ENCODE measurements at places on chromosomes 5 and 9.

GRCh38 chr5:18961234-18961633 is 1026.8 kb downstream of the CDH18 start:
- DNase-seq = no peak

DNA sequence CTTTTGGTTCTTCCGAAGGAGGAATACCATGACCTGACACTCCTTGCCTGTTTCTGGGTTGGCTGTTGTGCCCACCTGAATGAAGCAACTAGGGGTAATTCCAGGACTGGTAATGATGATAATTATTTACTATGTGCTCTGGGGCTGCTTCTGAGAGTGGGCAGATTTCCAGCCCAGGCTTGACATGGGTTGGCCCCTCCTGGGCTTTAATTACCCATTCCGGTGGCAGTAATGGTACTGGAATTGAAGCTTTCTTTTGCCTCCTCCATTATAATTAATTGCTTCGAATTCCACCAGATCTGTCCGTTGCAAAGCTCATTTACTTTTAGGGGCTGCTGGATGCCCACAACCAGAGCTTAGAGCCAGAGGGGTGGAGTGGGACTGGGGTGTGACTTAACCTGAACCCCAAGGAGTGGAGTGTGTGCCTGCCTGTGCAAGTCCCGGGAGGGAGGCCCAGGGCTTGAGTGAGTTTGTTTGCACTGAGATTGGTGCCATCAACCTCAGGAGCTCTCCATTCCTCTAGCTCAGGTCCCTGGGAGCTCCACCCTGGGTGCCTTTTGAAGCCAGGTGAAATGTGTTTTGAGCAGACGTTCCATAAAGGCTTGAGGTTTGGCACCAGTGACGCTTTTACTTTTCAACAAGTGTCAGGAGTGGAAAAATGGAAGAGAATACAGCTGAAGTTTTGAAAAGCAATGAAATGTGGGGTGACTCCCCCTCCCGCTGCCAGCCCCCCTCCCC is 214.6 kb downstream of the PDZD2 start:
- no peak for DNase-seq

DNA sequence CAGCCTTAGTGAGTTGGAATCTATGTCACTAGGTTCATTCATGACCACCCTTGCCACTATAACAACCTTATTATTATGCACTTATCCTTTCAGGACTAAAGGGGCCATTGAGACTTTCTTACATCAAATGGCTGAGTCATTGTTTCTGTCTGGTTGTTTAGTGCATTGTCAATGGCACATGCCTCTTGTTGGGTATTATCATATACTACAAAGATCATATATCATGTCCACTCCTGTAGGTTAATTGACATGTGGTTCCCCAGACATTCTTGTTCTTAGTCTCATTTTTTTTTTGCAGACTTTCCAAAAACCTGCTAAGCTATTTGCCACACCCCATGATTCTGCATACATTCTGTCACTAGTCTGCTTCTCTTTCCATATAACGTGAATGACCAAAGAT is 66.7 kb upstream of the PRDM9 start:
- DNase-seq = no peak

- peak; percentile 49 for DNase-seq
Observed at GRCh38 chr9:124126648-124127646, 115.4 kb downstream of the LHX2 start.

GRCh38 chr5:143372187-143372829 is 31.2 kb downstream of the NR3C1 start:
- DNase-seq = peak; percentile 68

GRCh38 chr5:8340739-8341344 is 471.9 kb downstream of the MTRR start:
- no peak for DNase-seq

DNA sequence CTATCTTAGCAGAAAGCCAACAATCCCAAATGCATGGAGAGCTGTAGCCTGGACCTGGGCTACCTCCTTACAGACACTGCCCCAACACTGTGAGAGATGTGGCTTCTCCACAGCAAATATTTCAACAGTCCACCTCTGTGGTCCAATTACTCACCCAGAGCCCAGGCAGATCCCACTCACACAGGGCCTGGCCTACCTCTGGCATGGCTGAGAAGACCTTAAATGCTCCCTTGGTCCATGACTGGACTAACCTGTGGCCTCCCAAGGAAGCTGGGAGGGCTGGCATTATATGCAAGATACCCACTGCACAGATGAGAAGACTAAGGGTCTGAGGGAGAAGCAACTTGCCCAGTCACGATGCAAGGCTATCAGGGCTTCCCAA is 22.8 kb upstream of the SLC25A51 start:
- DNase-seq = peak; percentile 63

DNA sequence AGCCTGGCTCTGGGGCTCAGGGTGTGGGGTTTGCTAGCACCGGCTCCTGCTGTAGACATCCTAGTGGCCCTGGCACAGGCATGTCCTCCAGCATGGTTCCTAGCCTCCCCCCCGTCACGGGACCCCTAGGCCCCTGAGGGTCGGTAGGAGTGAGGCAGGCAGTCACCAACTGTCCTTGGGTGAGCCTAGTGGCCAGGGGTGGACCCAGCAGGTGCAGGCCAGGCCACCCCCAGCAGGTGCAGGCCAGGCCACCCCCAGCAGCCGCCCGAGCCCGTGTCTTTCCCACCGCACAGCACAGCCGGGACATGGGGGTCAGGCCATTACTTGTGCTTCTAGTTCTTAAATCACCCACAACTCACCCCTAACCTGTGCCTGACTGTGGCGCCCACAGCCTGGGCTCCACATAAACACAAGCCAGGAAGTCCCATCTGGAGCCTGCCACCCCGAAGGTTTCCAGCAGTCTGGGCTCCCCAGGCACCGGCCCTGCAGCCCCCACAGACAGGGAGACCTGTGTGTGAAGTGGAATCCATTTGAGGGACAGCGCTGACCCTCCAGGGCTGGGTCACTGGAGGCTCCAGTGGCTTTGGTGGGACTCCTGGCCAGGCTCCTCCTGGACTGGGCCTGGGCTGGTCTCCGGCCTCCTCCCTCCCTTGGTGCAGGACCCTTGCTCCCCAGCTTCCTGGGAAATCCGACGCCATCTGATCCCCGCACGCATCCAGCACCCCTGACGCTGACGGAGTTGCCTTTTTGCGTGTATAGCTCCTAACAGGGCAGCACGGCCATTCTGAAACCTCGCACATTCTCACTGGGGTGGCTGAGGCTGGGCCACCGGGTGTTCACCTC is 114.1 kb upstream of the LPCAT1 start:
- DNase-seq = no peak

- DNase-seq = peak; percentile 4
Observed at GRCh38 chr9:137793196-137793841, 84.3 kb upstream of the CACNA1B start.

- DNase-seq = no peak
Observed at GRCh38 chr9:114553202-114553601, 34.4 kb upstream of the ATP6V1G1 start.

GRCh38 chr9:5425006-5425628 is 12.6 kb downstream of the PLGRKT start:
- DNase-seq = peak; percentile 52

DNA sequence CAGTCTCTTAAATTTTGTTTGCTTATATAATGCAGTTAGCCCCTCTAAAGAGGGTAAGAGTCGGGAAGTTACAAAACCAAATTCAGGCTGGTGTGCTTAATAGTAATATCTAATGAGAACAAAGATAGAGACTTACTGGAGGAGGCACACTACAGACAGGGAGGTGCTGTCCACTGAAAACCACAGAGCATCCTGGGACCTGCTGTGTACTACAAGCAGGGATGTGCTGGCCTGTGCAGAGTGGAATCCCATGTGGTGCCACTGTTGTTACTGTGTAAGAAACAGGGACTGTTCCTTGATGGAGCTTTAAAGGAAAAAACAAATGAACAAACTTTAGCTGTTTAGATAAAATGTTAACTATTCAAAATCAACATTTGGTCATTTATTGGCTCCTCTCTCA is 42.4 kb downstream of the RNF38 start:
- DNase-seq = no peak

GRCh38 chr5:137890845-137891244 is 1.6 kb downstream of the PKD2L2 start:
- no peak for DNase-seq

GRCh38 chr5:2685651-2686272 is 65.7 kb downstream of the IRX2 start:
- no peak for DNase-seq

GRCh38 chr5:153439130-153439529 is 51.3 kb upstream of the GRIA1 start:
- DNase-seq = no peak

DNA sequence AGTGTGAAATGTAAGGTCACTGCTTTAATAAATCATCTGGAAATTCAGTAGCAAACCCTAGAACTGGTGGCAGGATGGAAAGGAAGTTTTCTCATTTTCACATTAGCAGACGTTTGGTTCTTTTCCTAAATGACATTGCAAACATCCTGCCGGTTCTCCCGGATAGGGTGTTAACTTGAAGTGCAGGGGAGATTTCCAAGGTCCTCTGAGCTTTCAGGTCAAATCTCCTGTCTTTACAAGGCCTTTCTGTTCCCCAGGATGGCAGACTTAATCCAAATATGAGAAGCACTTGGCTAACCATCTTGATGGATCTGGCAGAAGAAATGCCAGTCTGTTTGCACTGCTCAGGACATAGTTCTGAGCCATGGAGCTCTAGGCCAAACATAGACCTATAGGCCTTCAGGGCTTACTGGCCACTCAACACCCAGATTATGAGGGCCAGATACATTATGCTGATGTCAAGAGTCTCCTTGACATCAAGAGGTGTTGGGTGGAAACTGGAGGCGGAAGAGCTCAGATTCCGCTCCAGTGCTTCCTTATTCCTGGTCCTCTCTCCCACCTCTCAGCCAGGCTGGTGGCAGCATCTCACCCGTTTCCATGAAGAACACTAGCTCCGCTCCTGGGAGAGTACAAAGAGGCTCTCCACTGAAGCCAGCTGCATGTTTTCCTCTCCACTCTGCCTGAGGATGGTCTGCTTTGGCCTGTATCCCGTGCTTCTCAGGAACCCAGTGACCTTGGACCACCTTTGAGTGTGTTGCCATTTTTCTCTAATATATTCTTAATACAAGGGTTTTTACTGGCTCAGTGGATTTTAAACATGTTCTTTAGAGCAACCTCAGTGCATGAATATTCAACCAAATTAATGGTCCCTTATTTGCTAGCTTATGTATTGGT is 61.0 kb downstream of the RALGPS1 start:
- no peak for DNase-seq

- no peak for DNase-seq
Observed at GRCh38 chr9:114616684-114617520, 5.8 kb downstream of the TMEM268 start.

DNA sequence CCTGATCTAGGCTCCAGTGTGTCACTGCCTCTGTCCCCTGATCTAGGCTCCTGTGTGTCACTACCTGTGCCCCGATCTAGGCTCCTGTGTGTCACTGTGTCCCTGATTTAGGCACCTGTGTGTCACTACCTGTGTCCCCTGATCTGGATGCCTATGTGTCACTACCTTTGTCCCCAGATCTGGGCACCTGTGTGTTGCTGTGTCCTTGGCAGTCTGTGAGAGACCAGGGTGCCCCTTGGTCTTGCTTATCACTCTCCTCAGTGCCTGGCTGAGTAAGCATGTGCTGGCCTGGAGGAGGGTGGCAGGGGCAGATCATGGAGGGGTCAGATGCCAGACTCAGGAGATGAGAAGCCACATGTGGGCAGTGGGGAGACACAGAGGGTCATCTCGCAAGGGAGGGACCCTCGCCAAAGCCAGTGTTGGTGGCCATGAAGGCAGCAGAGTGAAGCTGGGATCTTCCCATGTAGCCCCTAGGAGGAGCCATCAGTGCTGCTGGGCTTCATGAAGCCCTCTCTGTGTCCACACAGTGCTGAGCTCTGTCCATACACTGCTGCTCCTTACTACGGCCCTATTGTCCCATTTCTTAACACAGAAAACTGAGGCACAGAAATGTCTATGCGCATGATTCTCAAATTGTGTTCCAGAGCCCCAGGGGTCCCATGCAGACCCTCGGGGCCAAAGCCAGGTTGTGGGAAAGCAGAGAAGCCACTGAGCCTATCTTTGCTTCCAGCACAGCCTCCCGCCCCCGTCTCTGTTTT is 15.5 kb downstream of the OLFML2A start:
- no peak for DNase-seq

DNA sequence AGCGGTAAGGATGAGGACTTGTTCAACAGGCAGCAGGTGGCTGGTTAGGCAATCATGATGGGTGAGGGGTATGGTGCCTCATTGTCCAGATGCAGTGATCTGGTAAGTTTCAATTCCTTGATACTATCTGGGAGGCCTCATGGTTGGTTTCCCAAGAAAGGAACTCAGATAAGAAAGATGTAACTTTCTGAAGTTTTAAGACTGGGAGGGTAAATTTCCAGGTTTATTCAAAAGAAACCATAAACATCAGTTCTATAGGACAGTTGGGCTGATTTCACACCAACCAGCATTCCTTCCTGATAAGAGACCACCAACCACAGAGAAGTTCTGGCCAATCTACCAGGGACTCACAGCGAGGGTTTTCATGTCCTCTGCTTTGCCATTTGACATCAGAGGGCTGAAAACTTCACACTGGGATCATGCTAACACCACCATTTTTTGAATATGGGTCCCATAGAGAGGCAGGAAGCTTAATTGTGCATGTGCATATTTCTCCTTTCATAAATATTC is 773 bp upstream of the AGGF1 start:
- peak; percentile 8 for DNase-seq

DNA sequence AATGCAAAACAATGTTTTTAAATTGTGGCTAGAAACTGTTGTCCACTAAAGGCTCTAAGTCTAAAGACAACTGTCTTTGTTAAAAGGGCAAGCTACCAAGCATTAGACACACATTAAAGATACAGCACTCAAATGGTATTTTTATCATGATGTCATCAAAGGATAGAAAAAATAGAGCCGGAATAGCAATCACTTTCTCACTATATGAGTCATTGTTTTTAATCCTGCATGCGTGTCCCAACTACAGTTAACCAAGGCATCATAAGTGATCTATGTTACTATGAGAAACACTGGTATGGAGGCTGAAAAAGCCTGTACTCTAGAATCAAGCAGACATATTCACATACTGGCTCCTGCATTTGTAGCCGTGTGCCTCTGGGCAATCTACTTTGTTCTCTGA is 1.9 kb upstream of the PJA2 start:
- peak; percentile 97 for DNase-seq

DNA sequence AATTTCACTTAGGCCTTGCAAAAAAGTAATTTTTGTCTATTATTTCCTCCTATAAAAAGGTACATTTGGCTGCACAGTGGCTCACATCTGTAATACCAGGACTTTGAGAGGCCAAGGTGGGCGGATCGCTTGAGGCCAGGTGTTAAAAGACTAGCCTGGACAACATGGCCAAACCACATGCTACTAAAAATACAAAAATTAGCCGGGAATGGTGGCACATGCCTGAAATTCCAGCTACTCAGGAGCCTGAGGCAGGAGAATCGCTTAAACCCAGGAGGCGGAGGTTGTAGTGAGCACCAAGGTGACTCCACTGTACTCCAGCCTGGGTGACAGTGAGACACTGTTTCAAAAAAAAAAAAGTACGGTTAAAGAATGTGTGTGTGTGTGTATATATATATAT is 15.7 kb downstream of the NUP155 start:
- DNase-seq = no peak

DNA sequence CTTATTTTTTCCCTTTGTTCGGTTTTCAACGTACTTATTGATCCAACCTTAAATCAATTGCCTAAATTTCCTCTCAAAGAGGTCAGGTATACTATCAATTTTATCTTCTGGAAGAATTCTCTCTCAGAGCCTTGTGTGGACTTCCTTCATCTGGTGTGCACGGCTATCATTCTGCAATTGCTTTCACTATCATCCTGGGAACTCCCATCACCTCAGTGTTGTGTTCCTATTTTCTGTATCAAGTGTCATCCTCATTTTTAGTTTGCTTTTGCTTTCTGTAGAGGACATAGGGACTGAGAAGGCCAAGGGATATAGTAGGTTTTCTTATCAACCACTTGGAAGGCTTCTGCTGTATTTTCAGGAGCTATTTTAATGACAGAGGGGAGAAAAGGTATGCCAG is 11.3 kb downstream of the STOM start:
- DNase-seq = no peak

Measured in amniotic epithelial cell (primary cell).